ENCODE measurements at places on chromosomes 11 and 22.
A peak's percentile ranks its signal among the peaks of the same experiment; 100 is the strongest.

DNA sequence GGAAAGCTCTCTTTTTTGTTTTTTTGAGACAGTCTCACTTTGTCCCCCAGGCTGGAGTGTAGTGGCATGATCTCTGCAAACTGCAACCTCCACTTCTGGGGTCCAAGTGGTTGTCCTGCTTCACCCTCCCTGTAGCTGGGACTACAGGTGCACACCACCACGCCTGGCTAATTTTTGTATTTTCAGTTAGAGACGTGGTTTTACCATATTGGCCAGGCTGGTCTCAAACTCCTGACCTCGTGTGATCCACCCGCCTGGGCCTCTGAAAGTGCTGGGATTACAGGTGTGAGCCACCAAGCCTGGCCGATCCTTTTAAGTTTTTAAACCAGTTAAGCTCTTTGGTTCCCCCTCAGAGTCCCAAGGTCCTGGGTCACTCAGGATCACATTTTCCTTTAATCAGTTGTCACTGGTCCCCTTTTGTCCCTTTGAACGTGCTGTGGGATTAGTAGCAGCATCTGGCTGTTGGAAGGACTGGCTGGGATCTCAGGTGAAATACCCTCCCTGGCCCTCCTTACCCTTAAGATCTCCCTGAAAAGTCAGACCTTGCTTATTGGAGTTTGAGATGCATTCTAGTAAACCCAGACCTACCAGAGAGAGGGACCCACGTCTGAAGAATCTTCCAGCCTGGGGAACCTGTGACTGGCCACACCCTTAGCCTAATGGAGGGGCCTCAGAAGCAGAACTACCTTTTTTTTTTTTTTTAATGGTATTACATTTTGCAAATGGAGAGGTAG, 8.1 kb downstream of the MALAT1 start:
- DNase-seq = peak; percentile 75

DNA sequence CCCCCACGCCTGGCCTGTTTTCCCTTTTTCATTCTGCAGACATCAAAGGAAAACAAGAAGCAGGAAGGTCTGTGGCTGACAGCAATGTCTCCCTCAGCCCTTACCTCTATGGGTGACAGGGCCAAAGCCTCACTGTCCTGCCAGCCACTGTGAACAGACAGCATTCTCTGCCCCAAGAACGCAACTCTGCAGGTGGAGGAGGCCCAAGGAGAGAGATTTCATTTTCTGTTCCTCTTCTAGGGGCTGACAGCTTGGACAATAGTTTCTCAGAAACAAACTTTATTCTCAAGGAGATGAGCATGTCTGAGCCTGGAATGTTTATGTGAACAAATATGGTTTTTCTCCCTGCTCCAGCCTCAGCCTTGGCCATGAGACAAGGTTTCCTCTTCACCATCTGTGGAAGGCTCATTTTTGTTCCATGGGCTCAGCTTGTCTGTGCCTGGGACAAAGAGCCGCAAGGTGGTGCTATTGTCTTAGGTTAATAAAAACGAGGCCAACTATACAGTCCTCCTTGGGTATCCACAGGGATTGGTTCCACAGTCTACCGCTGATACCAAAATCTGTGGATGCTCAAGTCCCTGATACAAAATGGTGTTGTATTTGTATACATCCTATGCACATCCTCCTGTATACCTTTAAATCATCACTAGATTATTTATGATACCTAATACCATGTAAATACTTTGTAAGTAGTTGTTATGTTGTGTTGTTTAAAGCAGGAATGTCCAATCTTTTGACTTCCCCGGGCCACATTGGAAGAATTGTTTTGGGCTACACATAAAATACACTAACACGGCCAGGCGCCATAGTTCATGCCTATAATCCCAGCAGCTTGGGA, 5.8 kb downstream of the PIWIL3 start:
- DNase-seq = peak; percentile 66

DNA sequence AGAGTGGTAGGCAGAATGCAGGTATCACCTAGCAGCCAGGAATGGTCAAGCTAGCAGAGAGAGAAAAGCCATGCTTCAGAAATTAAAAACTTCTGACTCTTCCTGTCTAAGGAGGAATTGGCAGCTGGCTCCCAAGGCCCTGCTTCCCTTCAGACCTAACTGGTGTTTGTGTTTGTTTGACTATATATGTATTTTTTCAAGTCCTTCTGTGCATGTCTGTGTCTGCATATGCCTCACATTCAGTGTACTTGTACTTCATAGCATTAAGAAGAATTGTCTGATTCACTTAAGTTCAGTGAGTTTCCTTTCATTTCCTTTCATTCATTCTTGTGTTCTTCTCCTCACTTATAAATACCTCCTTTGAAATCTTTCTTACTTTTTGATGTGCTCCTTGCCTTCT, 109.0 kb upstream of the RRM1 start:
- no peak for DNase-seq

DNA sequence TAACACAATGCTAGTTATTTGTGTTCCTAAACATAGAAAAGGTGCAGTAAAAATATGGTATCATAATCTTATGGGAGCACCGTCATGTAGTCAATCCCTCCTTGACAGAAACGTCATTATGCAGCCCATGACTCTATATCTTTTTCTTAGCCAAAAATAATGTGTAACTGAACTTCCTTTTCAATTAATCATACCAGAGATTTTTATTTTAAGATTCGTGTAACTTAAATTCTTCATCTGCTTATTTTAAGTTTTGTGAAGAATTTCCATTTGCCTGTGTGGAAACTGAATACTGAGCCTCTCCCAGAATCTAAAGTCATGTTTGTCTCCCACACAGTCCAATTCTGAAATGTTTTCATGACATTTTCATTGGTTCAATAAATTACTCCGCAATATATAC, 699.1 kb downstream of the KCNA4 start:
- DNase-seq = no peak

GRCh38 chr22:23387827-23388516, 192.1 kb downstream of the IGLL1 start:
- DNase-seq = no peak

- no peak for DNase-seq
Measured at GRCh38 chr11:126703662-126704061, 296.9 kb downstream of the KIRREL3 start.

GRCh38 chr11:66339162-66339675, 3.0 kb upstream of the RIN1 start:
- DNase-seq = no peak

- DNase-seq = no peak
Measured at GRCh38 chr11:127925475-127925874, 661.9 kb downstream of the ETS1 start.

- no peak for DNase-seq
Measured at GRCh38 chr11:71248656-71249055, 3.7 kb downstream of the SHANK2 start.

GRCh38 chr22:26494506-26494905, 10.8 kb downstream of the SRRD start:
- no peak for DNase-seq

GRCh38 chr11:9717719-9718118, 53.8 kb downstream of the SWAP70 start:
- DNase-seq = no peak

DNA sequence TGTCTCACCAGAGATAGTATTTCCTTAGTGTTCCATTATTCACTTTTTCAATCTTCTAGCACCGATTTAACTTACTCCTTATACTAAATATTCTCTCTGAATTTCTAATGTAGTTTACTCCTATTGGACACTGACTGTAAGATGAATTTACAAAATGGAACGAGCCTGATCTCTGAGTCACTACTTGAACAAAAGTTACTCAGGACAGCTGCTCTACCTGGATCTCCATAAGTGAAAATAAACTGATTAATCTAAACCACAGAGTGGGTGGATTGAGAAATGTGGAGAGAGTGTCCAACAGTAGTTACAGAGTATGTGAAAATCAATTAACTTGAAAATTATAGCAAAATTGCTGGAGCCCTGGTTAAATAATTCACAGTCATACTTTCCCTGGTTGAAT, 141.7 kb upstream of the CHORDC1 start:
- DNase-seq = no peak

DNA sequence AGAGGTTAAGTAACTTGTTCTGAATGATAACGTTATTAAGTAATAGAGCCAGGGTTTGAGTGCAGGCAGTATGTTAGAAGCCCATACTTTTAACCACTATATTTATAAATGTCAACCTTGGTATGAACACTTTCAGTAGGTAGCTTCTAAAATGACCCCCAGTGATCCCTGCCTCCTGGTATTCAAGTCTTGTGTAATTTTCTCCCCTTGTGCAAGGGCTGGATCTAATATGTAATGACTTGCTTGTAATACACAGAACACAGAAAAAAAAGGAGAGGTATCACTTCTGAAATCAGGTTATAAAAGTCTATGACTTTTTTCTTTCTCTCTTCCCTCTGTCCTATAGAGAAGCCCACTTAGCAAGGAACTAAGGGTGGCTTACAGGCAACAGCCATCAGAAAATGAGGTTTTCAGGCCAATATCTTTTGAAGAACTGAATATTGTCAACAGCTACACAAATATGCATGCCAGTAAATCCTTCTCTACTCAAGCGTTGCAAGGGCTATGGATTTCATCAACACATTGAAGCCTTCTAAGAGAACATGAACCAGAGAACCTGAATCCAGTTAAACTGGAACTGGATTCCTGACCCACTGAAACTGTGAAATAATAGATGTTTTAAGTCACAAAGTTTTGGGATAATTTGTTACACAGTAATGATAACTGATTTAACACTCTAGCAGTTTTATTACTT, 712.3 kb downstream of the METTL15 start:
- no peak for DNase-seq

DNA sequence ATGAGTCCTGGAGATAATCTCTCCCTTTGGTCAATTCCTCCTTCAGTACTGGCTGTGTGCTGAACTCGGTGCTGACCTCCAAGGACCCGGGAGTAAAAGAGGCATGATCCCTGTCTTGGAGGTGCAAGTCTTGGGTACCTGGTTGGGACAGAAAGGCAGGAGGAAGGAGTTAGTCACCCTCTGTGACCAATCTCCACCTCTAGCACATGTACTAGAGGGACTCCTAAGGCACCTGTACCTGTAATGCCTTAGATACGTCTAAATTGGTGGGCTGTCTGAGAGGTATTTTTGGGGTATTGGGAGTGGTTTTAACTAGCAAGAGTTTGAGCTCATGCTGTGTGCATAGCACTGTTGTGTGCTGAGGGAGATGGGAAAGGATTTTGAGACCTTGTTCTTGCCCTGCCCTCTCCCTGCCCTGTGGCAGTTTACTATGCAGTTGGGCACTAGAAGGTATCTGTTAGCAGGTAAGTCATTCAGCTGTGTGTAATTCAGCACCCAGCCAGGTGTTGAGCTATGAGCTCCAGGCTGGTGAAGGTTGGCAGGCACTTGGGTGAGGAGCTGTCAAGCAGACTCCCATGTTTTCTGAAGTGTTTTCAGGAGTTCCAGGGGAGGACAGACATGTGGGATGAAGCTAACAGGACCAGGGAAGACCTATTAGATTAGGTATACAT, 2.5 kb downstream of the PANX1 start:
- DNase-seq = no peak

DNA sequence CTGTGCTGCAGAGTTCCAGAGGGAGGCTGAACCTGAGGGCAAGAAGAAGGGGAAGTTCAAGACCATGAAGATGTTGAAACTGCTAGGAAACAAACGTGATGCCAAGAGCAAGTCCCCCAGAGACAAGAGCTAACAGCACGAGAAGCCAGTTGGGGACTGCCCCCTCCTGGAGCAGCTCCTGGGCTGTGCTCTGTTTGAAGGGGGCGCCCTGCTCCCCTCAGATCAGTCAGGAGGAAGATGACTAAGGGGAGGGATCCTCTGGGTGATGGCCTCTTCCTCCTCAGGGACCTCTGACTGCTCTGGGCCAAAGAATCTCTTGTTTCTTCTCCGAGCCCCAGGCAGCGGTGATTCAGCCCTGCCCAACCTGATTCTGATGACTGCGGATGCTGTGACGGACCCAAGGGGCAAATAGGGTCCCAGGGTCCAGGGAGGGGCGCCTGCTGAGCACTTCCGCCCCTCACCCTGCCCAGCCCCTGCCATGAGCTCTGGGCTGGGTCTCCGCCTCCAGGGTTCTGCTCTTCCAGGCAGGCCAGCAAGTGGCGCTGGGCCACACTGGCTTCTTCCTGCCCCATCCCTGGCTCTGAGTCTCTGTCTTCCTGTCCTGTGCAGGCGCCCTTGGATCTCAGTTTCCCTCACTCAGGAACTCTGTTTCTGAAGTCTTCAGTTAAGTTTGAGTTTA, 12.6 kb downstream of the C22orf23 start:
- no peak for DNase-seq

GRCh38 chr11:37171451-37171850, 573.4 kb upstream of the RAG2 start:
- DNase-seq = no peak

Data from NCI-H1436 (cell line).